ENCODE measurements at places on chromosomes 2 and 18. TPM values are rescaled to one million over a fixed set of nuclear protein-coding genes. Genes with fewer than 3 reads are reported as not detected.

The ANKRD30BL gene
- polyA plus RNA-seq, result 0.09 TPM

DNA sequence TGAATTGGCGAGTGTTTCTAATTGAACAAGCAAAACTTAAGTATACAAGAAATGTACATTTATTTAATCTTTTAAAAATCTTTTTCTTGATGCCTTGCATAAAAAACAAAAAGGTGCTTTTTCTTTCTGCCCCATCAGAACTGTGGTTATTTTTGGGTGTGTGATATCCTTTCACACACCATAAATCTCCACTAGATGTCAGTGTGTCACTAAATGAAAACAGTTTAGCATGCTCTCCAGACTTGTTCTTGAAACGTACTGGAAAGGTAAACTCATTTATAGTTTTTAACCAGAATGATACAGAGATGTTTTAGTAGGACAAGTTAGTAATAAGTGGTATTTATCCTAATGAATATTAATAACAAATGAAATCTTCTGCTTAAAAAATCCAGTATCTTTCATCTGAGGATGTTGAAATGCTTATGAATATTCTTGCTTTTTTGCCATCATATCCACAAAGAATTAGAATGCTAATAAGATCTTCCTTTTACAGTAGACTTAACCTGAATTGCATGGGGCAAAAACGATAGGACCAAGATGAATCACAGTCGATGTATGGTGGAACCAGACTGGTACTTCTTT is 96.8 kb downstream of the UBE2E3 start:
- H3K4me3 ChIP-seq, result no peak overlapping the region
- no peaks in the 10 kb centered on the region for H3K36me3 ChIP-seq
- H3K27me3 ChIP-seq, result no peaks in the 10 kb centered on the region
- H3K4me1 ChIP-seq, result no peaks in the 10 kb centered on the region

- H3K27me3 ChIP-seq, result no peaks in the 10 kb centered on the region
- H3K4me1 ChIP-seq, result peaks cover 42% of the 10 kb centered on the region
- DNase-seq, result peak; percentile 93
- peak overlapping the region; percentile 97 for H3K27ac ChIP-seq
- H3K4me3 ChIP-seq, result peak overlapping the region; percentile 8
- H3K36me3 ChIP-seq, result no peaks in the 10 kb centered on the region
Measured at GRCh38 chr18:31207391-31207790, 44.7 kb upstream of the DSC1 start.

DNA sequence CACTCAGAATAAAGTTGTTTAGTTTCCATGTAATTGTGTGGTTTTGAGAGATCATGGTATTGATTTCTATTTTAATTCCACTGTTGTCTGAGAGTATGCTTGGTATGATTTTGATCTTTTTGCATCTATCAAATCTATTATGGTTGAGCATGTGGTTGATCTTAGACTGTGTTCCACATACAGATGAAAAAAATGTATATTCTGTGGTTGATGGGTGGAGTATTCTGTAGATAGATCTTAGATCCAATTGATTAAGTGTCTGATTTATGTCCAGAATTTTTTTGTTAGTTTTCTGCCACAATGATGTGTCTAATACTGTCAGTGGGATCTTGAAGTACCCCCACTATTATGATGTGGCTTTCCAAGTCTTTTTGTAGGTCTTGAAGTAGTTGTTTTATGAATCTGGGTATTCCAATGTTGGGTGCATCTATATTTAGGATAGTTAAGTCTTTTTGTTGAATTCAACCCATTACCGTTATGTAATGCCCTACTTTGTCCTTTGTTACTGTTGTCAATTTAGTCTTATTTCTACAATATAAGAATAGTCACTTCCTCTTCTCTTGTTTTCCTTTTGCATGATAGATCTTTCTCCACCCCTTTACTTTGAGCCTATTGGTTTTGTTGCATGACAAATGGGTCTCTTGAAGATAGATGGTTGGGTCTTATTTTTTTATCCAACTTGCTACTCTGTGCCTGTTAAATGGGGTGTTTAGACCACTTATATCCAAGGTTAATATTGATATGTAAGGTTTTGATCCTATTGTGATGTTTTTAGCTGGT is 101.8 kb downstream of the TRABD2A start:
- H3K27me3 ChIP-seq, result no peaks in the 10 kb centered on the region
- DNase-seq, result no peak
- H3K4me1 ChIP-seq, result peaks cover 8% of the 10 kb centered on the region
- no peaks in the 10 kb centered on the region for H3K36me3 ChIP-seq

- H3K4me3 ChIP-seq, result no peak within 1 kb of the TSS
- H3K36me3 ChIP-seq, result peaks cover 30% of the 10 kb centered on the region
- no peak for DNase-seq
- H3K4me1 ChIP-seq, result peaks cover 5% of the 10 kb centered on the region
Measured at GRCh38 chr2:96843538-96844268, at the start of gene ANKRD23. TSS of gene ANKRD23 (minus strand) at chr2:96844021. CDS start at chr2:96843992, 29 bp downstream.

The SIX2 gene
- 0.03 TPM for polyA plus RNA-seq

DNA sequence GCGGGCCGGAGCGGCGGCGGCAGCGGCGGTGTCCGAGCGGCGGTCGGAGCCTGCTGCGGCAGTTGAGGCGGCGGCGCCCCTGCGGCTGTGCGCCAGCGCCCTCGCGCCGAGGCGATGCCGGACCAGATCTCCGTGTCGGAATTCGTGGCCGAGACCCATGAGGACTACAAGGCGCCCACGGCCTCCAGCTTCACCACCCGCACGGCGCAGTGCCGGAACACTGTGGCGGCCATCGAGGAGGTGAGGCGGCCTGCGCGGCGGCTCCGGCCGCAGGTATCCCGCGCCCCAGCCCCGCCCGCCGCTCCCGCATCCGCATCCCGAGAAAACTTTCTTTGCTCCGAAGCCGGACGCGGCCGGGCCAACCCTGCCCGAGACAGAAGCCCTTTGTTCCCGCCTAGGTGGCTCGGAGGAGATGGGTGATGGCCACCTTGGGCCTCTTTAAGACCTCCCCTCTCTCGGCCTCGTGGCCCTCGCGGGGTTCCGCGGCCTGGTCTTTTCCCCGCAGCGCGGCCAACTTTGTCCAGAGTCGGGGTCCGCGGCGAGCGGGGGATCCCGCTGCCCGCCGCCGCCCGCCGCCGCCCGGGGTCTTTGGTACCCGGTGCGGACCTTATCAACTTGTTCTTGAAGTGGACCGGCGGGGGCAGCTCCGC is 504 bp downstream of the ASAP2 start:
- peaks cover 22% of the 10 kb centered on the region for H3K4me1 ChIP-seq
- H3K4me3 ChIP-seq, result peak overlapping the region; percentile 76
- H3K36me3 ChIP-seq, result no peaks in the 10 kb centered on the region
- H3K27me3 ChIP-seq, result no peaks in the 10 kb centered on the region
- no peak for DNase-seq
